ENCODE measurements at places on chromosomes 3 and 15. TPM values are rescaled to one million over a fixed set of nuclear protein-coding genes. Genes with fewer than 3 reads are reported as not detected.

DNA sequence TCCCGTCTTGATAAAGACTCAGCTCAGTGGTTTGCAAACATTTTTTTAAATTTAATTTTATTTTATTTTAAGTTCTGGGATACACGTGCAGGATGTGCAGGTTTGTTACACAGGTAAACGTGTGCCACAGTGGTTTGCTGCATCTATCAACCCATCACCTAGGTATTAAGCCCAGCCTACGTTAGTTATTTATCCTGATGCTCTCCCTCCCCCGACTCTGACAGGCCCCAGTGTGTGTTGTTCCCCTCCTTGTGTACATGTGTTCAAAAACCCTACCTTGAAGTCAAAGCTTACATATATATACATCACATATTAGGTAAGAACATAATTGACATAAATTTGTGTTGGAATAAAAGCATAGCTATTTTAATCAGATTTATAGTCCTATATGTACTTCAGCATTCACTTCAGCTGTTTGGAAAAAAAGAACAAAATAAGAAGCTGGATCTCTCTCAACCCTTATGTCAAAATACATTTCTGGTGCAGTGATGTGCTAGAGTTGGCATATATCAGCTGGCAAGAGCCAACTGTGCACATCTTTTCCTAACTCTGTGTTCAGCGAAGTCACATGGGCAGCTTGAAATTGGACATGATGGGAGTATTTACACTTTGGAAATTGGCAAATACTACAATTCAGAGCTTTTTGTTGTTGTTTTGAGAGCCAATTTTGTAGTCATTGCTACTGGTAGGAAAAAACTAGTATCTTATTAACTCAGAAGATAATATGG, 26.5 kb downstream of the GPR15 start:
- H3K27me3 ChIP-seq = peaks cover 21% of the 10 kb centered on the region
- H3K4me1 ChIP-seq = peaks cover 13% of the 10 kb centered on the region
- H3K36me3 ChIP-seq = no peaks in the 10 kb centered on the region
- no peak for DNase-seq
- no peak overlapping the region for H3K27ac ChIP-seq
- H3K4me3 ChIP-seq = no peak overlapping the region

DNA sequence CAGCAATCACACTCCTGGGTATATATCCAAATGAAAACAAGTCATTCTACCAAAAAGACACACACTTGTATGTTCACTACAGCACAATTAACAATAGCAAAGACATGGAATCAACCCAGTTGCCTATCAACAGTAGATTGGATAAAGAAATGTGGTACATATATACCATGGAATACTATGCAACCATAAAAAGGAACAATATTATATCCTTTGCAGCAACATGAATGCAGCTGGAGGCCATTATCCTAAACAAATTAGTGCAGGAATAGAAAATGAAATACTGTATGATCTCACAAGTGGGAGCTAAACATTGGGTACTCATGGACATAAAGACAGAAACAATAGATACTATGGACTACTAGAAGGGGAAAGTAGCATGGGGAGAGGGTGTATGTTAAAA, 224.7 kb downstream of the CLSTN2 start:
- no peak overlapping the region for H3K4me3 ChIP-seq
- no peaks in the 10 kb centered on the region for H3K36me3 ChIP-seq
- no peaks in the 10 kb centered on the region for H3K27me3 ChIP-seq
- H3K27ac ChIP-seq = no peak overlapping the region
- H3K4me1 ChIP-seq = no peaks in the 10 kb centered on the region

GRCh38 chr15:99343208-99343607, 91.9 kb downstream of the LRRC28 start:
- H3K4me1 ChIP-seq = peaks cover 22% of the 10 kb centered on the region
- no peak overlapping the region for H3K27ac ChIP-seq
- no peak overlapping the region for H3K4me3 ChIP-seq
- no peak for DNase-seq
- H3K36me3 ChIP-seq = no peaks in the 10 kb centered on the region

DNA sequence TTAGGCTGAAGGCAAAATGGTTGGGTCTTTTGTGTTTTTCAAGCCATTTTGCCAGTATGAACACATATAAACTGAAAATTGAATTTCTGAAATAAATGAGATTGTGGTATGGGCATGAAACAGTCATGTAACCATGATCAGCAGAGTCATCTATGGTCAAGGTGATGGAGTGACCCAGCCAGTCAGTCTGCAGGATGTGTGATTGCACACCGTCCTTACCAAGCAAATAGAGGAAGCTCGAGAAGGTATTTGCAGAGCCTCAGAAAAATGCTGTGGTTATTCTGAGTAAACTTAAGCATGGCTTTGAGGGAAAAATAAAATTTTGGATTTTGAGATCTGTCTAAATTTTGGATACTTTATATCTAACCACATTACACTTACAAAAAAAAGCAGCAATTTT, 95.9 kb upstream of the RNF7 start:
- no peaks in the 10 kb centered on the region for H3K36me3 ChIP-seq
- H3K27me3 ChIP-seq = no peaks in the 10 kb centered on the region
- DNase-seq = no peak
- H3K27ac ChIP-seq = no peak overlapping the region

DNA sequence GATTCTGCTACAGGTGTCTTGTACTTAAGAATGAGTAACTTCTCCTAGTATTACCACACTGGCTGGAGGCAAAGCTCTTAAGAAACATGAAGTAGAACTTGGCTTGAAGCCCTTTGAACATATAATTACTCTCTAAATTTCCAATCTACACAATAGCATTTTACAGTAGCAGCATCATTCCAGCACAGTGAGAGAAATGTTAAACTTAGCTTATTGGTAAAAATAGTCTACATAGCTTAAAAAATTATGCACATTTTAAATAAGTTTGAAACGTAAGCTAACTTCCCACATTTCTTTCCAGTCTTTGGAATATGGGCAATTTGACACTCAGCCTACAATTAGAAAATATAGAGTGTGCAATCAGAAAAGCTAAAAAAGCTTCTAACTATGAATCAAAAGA, 32.8 kb upstream of the TOP2B start:
- H3K4me1 ChIP-seq = no peaks in the 10 kb centered on the region
- no peak overlapping the region for H3K27ac ChIP-seq
- no peaks in the 10 kb centered on the region for H3K36me3 ChIP-seq
- no peak overlapping the region for H3K4me3 ChIP-seq
- DNase-seq = no peak
- H3K27me3 ChIP-seq = no peaks in the 10 kb centered on the region

DNA sequence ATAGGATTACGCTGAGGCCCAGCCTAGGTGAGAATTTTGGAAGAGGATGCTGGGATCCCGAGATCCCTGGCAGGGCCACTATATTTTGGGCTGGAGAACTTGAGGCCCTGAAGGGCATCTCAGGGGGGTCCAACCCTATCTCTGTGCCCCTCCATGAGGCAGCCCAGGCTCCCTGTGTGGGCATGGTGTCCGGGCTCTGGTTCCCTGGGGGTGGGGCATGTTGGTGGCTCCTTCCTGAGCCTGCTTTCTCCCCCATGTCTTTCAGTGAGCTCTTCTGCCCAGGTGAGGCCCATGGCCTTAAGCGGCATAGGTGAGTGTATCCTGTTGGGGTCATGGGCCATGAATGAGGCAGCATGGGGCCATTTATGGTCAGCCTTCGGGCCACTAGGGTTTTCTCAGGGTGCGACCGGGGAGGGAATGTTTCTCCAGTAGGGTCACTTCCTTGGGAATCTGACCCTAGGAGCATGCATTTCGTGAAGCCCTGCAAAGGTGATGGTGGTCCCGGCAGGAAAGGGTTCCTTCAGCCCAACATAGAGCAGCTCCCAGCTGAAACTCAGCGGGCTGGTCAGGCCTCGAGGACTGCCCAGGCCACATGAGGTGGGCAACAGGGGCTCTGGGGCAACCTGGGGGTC, 191.3 kb downstream of the UBE3A start:
- no peak for DNase-seq
- no peaks in the 10 kb centered on the region for H3K27me3 ChIP-seq
- H3K4me1 ChIP-seq = no peaks in the 10 kb centered on the region
- H3K27ac ChIP-seq = no peak overlapping the region
- no peaks in the 10 kb centered on the region for H3K36me3 ChIP-seq

GRCh38 chr3:39388741-39389248, 5.6 kb downstream of the SLC25A38 start:
- no peak overlapping the region for H3K27ac ChIP-seq
- peaks cover 9% of the 10 kb centered on the region for H3K4me1 ChIP-seq
- H3K36me3 ChIP-seq = peaks cover 8% of the 10 kb centered on the region
- H3K4me3 ChIP-seq = no peak overlapping the region
- no peak for DNase-seq

DNA sequence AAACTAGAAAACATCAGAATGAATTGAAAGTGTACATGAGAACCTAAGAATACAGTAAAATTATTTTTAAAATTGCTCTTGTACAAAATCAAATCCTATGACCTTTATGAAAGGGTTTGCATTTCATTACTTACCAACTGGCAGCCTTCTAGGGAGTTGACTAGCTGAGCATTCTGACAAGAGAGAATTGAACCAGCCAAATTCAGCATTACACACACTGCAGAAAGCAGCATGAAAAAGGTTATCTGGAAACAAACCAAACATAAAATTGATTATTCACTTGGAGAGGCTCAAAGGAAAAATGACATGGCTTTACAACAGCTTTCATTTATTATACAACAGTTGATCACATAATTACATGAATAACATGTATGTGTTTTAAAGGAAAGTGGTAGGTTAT, 17.4 kb downstream of the NSMCE3 start:
- no peak for DNase-seq
- H3K4me1 ChIP-seq = no peaks in the 10 kb centered on the region

- no peak for DNase-seq
- H3K27ac ChIP-seq = no peak overlapping the region
- H3K36me3 ChIP-seq = no peaks in the 10 kb centered on the region
- no peaks in the 10 kb centered on the region for H3K27me3 ChIP-seq
- H3K4me3 ChIP-seq = no peak overlapping the region
Measured at GRCh38 chr3:15281817-15282216, 50.6 kb downstream of the SH3BP5 start.

- H3K4me1 ChIP-seq = 0 out of 2 replicates have a peak, but pooled peaks cover 4% of the 10 kb centered on the region
- peaks cover 5% of the 10 kb centered on the region for H3K27me3 ChIP-seq
- no peak overlapping the region for H3K4me3 ChIP-seq
- no peak overlapping the region for H3K27ac ChIP-seq
- H3K36me3 ChIP-seq = no peaks in the 10 kb centered on the region
Measured at GRCh38 chr3:72692990-72693389, 155.3 kb downstream of the SHQ1 start.

GRCh38 chr3:27792869-27793268, 70.7 kb upstream of the EOMES start:
- DNase-seq = no peak
- no peaks in the 10 kb centered on the region for H3K27me3 ChIP-seq
- no peaks in the 10 kb centered on the region for H3K4me1 ChIP-seq
- no peaks in the 10 kb centered on the region for H3K36me3 ChIP-seq

GRCh38 chr15:28962851-28963710, 77.3 kb downstream of the APBA2 start:
- no peaks in the 10 kb centered on the region for H3K4me1 ChIP-seq
- H3K27me3 ChIP-seq = no peaks in the 10 kb centered on the region
- H3K4me3 ChIP-seq = no peak overlapping the region
- no peaks in the 10 kb centered on the region for H3K36me3 ChIP-seq

DNA sequence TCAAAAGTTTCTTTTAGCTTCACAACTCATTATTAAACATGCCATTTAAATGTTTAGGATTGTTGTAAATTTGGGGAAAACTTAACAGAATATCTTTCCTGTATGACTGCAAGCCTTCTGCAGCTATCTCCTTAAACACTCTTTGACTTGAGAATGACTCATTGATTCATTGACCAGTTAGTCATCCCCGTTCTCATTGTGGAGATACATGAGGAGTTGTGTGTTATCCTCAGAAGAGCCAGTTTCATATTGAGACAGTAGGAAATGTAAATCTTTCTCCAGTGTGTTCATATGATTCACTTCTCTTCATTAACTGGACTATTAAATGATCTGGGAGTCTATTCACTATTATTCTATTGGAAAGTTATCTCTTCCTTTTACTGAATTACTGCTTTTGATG, 83.0 kb downstream of the CRYGS start:
- no peaks in the 10 kb centered on the region for H3K36me3 ChIP-seq
- peaks cover 53% of the 10 kb centered on the region for H3K27me3 ChIP-seq
- H3K4me3 ChIP-seq = no peak overlapping the region
- H3K4me1 ChIP-seq = peaks cover 7% of the 10 kb centered on the region
- peak; percentile 82 for DNase-seq

GRCh38 chr15:80160570-80161156, 7.9 kb downstream of the FAH start:
- peaks cover 16% of the 10 kb centered on the region for H3K4me1 ChIP-seq
- no peak overlapping the region for H3K4me3 ChIP-seq
- DNase-seq = peak; percentile 98
- peak overlapping the region; percentile 82 for H3K27ac ChIP-seq
- no peaks in the 10 kb centered on the region for H3K36me3 ChIP-seq

DNA sequence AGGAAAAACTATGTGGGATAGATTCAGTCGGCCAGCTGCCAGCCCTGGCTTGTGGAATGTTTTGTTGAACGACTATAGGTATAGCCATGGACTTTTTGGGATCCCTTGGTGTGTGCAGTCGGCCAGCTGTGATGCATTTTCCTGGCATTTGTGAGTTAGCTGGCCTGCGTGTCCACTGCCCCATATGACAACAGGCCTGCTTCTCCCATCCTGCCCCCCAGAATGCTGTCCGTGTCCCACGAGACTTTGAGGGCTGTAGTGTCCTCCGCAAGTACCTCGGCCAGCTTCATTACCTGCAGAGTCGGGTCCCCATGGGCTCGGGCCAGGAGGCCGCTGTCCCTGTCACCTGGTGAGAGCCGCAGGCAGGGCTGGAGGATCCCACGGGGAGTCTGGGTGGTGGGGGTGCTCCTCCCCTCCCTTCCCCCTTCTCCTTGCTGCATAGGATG, 23.6 kb downstream of the PTPN23 start:
- DNase-seq = no peak
- H3K27me3 ChIP-seq = no peaks in the 10 kb centered on the region
- peaks cover 9% of the 10 kb centered on the region for H3K4me1 ChIP-seq
- H3K36me3 ChIP-seq = no peaks in the 10 kb centered on the region
- no peak overlapping the region for H3K4me3 ChIP-seq
- H3K27ac ChIP-seq = peak overlapping the region; percentile 32

- no peaks in the 10 kb centered on the region for H3K36me3 ChIP-seq
- H3K27me3 ChIP-seq = no peaks in the 10 kb centered on the region
- no peak overlapping the region for H3K4me3 ChIP-seq
- no peak for DNase-seq
- peaks cover 30% of the 10 kb centered on the region for H3K4me1 ChIP-seq
Measured at GRCh38 chr3:65961128-65961527, 77.6 kb downstream of the MAGI1 start.

DNA sequence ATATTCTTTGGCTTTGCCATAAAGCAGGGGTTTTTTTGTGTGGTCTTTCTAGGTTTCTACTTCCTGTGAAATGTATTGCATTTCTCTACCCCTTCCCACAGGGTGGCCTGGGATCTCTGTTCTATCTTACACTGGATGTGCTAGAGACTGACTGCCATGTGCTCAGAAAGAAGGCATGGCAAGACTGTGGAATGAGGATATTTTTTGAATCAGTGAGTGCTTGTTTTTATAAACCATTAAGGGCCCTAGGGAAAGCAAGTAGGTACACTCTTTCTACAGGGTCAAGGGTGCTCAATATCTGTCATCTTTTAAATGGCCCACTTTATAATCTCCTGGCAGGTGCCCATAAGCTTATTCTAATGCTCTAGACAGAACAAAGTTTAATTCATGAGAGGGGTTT, 730 bp downstream of the FETUB start:
- H3K27ac ChIP-seq = no peak overlapping the region
- no peak for DNase-seq
- no peak overlapping the region for H3K4me3 ChIP-seq
- no peaks in the 10 kb centered on the region for H3K4me1 ChIP-seq
- H3K27me3 ChIP-seq = peaks cover 54% of the 10 kb centered on the region

Gene ATP13A4
- not detected for total RNA-seq

Gene TMPRSS7
- not detected for total RNA-seq

Gene RHCG
- not detected for total RNA-seq

Gene ADCY5
- 1.2 TPM for total RNA-seq

Gene PLA1A
- not detected for total RNA-seq

Gene PPP1R14D
- total RNA-seq = not detected

Gene HIGD2B
- total RNA-seq = not detected
